Cerebellar nuclear complex (tissue), 1 donor: ENCODE measurements at places on chromosomes 7 and 10.

GRCh38 chr7:1432411-1433082 is 26.7 kb downstream of the MICALL2 start:
- no peak for DNase-seq

DNA sequence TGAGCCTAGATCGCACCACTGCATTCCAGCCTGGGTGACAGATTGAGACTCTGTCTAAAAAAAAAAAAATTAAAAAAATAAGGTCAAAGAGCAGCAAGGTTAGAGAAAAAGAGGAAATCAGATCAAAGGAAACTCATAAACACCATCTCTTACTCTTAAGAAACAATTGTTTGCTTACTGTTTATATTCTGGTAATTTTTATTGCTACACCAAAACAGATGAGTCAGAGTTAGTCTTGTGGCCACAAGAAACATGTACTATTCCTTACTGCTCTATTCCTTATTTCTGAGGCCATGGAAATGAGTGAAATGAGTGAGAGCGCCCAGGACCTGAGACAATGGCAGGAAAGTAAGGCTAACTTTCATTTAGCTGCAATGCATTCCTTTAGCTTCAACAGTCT is 387.3 kb downstream of the HPSE2 start:
- no peak for DNase-seq

DNA sequence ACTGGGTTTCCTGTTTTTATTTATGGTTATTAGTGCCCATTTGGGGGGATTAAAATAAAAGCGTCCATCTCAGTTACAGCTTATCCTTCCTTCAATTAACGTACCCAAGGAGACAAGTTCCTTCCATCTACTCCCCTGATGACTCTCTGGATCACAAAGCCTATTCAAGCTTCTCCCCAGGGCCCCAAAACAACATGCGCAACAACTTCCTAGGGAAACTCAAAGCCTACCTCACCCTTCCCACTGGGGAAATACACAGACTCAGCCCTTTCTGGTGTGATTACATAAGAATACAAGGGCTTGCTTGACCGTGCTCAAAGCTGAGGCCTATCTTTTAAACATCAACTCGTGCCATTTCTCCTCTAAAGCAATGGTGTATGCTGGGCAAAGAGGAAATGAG is 112.4 kb downstream of the CDK6 start:
- DNase-seq = no peak

GRCh38 chr7:100588438-100588837 is 2.3 kb downstream of the FBXO24 start:
- no peak for DNase-seq

DNA sequence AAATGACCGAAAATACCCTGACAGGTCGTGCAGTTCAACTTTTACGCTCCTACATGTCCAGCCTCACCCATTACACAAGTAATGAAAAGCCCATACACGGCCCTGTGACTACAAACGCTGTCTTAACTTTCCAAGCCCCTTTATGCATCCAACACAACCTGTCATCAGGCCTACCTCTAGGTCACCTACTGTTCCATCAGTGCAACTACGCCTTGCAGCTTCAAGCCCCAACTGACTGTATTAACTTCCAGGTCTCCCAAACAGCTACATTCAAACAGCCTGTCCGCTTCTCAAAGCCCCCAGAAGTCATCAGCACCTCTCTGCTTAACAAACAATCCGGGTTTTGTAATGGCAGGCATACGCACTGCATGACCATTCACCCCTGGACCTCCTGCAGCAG is 19.2 kb downstream of the ZNF107 start:
- no peak for DNase-seq

- no peak for DNase-seq
These were observed 636.2 kb upstream of the LRRN3 start for GRCh38 chr7:110454713-110455112.

GRCh38 chr7:73901231-73901822 is 40.4 kb downstream of the TMEM270 start:
- no peak for DNase-seq

DNA sequence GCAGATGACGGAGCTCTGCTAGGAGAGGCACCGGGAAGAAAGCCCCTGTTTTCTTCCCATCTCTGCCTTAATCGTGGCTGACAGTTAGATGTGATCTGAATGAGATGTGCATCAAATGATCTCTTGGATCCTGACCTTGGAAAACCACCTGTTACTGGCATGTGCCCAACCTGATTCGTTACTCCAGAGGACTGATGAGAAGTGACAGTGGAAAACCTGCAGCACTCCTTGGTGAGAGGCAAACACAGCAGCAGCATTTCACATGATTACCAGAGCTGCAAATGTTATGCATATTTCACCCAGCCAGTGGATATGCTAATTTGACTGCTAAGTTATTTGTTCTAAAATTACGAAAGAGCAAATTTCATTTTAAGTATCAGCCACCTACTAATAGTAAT is 95.3 kb downstream of the PTPRN2 start:
- DNase-seq = no peak

DNA sequence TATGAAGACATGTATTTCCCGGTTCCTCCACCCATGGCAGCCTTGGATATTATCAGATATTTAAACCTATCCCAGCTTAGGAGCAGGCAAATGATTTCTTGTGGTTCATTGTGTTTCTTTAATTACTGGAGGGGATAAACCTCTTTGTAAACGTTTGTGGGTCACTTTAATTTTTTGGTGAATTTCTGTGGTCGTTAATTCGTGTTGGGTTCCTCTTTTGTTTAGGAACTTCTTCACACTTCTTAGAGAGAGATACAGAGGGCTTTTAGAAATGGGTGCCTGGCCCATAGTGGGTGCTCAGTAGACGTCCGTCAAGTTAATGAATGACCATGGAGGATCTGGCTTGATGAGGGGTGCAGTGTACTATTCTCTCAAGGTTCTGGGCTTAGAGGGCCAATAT is 27.2 kb upstream of the NUB1 start:
- DNase-seq = no peak

- DNase-seq = no peak
These were observed 66.0 kb downstream of the ZNF487 start for GRCh38 chr10:43502931-43503330.

DNA sequence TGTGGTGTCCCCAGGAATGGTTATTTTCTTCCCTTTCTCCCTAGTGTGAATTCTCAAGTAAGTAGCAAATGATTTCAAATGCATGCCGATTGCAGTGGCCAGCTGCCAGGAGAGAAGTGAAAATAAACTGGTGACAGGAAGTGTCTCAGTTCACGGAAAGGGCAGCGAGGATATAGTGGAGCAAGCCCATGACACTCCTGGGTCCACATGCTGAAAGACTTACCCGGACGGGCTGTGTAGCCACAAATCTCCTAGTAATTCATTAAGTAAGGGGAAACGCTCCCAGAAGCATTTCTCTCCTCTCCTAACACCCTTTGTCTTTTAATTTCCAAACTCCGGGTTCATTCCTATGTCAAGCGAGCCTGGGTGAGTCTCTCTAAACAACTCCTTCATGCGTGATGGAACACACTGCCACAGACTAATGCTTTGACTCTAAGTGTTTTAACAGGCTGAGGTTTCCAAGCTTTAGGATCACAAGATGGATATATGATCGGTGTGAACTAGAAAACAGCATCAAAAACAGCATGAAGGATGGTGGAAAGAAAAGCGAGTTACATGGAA is 125.6 kb downstream of the CYP26A1 start:
- no peak for DNase-seq

- DNase-seq = no peak
These were observed 28.9 kb downstream of the ADD3 start for GRCh38 chr10:110036640-110037039.

- no peak for DNase-seq
These were observed 43.5 kb downstream of the VTI1A start for GRCh38 chr10:112490545-112490944.

GRCh38 chr7:102973096-102973802 is 60.4 kb downstream of the LRRC17 start:
- no peak for DNase-seq

GRCh38 chr7:35576031-35576573 is 118.8 kb downstream of the HERPUD2 start:
- no peak for DNase-seq

DNA sequence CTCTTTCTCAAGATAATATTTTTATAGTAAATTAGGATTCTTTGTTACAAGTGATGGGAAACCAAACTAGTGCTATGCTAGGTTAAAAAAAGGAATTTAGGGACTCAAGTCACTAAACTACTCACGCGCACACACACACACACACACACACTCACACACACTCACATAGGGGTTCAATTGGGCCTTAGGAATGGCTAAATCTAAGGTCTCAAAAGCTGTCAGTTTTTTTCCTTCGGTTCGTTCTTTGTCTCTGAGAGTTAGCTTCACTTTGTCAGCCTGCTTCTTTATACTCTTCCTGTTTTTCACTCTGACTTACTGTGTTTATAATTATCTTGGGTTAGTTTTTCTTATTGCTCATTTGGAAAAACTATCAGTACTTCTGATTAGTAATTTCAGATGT is 138.9 kb downstream of the ADK start:
- no peak for DNase-seq

DNA sequence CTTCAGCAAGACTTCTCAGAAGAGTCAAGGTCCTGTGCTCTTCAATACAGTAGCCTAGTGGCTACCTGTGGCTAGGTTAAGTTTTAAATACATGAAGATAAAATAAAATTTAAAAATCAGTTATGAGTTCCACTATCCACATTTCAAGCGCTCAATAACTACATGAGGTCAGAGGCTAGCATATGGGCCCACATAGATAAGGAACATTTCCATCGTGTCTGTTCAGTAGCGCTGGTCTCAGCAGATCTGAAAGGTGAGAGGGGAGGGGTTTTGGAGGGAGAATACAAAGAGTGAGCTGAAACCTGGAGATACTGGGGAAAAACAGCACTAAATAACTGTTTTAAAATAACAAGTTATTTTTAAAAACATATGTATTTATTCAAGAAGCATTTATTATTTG is 219.0 kb downstream of the TRIL start:
- no peak for DNase-seq

GRCh38 chr7:102829075-102829474 is 80.3 kb downstream of the FAM185A start:
- DNase-seq = no peak

DNA sequence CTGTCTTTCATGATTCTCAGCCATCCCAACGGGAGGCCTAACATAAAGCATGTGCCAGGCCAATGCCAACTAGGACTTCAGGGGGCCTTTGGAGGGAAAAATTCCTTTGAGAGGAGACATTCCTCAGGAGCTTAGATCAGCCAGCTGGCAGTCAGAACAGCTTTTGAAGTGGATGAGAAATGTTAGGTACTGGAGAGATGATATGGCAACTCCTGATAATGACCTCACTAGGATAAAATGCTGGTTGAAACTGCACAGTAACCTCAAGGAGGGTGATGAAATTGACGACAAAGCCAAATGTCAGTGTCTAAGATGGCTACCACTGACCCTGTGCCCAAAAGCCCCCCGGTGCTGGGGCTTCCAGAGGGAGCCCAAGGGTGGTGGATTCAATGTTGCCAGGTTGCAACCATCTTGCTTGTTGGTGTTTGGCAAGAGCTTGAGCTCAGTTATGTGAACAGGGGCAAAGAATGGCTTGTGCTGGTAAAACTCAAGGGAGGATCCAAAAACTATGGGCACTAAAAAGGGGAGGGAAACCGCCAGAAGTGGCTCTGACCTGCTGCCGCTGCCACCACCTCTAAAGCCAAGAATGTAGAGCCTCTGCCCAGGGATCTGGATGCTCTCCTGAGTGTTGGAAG is 121.2 kb downstream of the UBE2H start:
- DNase-seq = no peak

- no peak for DNase-seq
These were observed 197.0 kb downstream of the PLXNA4 start for GRCh38 chr7:132379292-132379691.

DNA sequence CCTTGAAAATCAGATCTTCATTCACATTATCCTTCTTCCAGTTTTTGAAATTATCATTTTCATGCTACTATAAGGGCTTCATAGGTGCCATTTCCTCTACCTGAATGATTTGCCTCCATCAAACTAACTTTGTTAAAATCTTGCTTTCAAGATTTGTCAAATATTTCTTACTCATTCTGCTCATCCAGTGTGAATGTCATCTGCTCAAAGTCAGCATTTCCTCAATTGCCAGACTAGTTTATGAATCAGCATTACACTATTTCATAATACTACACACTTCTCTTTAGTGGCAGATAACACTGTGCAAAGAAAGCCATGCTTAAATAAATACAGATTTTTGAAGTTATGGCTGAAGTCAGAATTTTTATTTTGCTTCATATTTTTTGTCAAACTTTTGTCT is 21.3 kb upstream of the LIPF start:
- DNase-seq = no peak

DNA sequence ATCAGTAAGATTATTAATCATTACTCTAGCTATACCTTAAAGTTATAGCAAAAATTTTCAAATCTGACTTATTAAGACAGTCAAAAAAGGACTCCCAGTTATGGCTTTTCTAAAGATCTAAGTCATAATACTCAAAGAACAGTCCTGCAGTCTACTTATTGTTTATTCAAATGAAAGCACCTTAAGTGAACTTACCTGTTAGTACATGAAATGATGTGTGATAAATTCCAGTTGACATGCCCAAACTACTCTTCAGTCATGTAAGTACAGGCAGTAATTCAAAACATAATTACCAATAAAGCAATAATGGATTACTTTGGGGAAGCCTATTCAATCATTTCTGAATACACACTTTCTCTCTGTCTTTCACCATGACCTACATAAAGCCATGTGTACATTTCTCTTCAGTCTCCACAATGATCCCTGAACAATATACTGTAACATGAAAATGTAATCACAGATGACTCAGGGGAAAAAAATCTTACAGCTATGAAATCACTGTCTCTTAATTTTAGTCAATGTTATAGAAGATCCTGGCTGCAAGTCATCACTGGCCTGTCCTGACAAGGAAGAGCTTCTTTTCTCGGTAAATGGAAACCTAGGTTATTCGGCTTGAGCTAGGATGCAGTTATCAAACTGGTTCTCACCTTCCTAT is 420.7 kb upstream of the LRRTM3 start:
- no peak for DNase-seq

DNA sequence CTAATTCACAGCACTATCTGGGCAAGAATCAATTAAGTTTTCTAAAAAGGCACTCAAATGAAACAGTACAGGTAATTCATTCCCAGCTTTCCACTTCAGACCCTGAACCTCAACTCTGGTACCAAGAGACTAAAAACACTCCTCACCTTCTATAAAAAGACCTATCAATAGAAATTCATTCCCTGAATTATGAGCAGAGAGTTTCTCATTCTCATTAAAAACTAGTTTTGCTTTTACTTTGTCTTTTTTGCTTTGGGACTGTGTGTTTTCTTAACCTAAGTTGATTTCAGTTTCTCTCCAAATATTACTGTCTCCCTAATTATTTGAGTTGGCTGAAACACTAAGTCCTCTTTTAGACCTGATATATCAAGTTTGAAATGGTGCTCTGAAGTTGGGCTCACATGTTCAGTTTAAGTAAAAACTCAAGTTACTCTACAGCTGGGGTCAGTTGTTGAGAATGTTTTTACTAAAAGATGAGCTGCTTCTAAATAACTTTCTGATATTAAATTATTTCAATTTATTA is 189.5 kb downstream of the JAZF1 start:
- no peak for DNase-seq

GRCh38 chr10:121658611-121659010 is 60.4 kb upstream of the FGFR2 start:
- DNase-seq = no peak
